ENCODE measurements at places on chromosomes 12 and 14. TPM values are rescaled to one million over a fixed set of nuclear protein-coding genes. Genes with fewer than 3 reads are reported as not detected.

GRCh38 chr12:132344601-132345000 lies 15.2 kb upstream of the GALNT9 start:
- H3K36me3 ChIP-seq: no peaks in the 10 kb centered on the region
- H3K4me1 ChIP-seq: peaks cover 8% of the 10 kb centered on the region
- H3K27me3 ChIP-seq: peaks cover 11% of the 10 kb centered on the region
- no peak overlapping the region for H3K4me3 ChIP-seq

DNA sequence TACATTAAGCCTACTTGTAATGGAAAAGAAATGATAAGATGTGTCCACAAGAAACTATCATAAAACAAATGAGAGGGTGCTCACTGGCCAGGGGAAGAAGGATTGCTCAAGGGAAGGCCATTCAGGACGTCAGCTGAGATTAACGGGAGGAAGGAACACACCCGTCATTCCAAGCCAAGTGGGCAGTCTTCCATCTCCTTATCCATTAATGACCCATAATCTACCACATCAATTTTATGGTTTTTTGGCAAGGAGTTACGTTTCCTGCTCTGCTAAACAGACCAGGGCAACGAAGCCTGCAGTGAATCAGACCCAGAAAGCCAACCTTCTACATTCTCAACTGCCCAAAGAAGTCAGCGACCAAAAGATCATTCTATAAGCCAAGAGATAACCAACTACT lies 25.1 kb downstream of the PRKAB1 start:
- peaks cover 7% of the 10 kb centered on the region for H3K36me3 ChIP-seq
- no peak overlapping the region for H3K4me3 ChIP-seq
- DNase-seq: no peak
- H3K27me3 ChIP-seq: no peaks in the 10 kb centered on the region
- H3K4me1 ChIP-seq: no peaks in the 10 kb centered on the region
- H3K27ac ChIP-seq: no peak overlapping the region

DNA sequence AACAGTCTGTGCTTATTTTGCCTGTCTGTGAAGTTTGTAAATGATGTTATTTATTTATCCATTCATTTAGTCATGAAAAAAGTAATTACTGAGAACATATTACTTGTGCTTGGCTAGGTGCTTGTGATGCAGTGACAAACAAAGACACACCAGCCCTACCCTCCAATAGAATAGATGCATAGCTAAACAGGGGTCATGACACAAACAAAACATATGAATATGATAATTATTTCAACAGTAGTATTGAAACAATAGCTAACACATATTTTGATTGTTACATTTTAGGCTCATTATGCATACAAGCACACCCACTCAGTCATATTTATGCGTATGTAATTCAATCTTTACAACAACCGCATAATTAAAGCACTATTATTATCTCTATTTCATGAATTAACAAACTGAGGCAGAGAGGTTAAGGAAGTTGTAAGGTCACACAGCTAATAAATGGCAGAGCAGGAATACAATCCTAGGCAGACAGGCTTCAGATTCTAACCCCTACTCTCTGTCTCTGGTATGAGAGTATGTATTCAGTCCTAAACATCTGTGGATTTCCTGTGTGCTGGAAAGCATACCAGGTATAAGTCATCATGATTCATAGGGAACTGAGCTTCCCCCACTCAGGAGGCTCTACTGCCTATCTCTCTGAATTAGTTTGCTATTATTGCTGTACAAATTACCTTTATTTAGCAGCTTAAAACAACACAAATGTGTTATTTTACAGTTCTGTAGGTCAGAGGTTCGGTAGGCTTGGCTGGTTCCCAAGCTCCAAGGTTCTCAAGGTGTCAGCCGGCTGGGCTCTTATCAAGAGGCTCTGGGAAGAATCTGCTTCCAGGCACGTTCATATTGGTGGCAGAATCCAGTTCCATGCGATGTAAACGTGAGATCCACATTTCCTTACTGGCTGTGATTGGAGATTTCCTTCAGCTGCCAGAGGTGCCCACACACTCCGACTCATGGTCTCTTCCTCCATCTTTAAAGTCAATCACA lies 509.4 kb downstream of the GALC start:
- H3K27me3 ChIP-seq: no peaks in the 10 kb centered on the region
- no peaks in the 10 kb centered on the region for H3K4me1 ChIP-seq
- H3K36me3 ChIP-seq: no peaks in the 10 kb centered on the region
- no peak overlapping the region for H3K4me3 ChIP-seq
- no peak overlapping the region for H3K27ac ChIP-seq

DNA sequence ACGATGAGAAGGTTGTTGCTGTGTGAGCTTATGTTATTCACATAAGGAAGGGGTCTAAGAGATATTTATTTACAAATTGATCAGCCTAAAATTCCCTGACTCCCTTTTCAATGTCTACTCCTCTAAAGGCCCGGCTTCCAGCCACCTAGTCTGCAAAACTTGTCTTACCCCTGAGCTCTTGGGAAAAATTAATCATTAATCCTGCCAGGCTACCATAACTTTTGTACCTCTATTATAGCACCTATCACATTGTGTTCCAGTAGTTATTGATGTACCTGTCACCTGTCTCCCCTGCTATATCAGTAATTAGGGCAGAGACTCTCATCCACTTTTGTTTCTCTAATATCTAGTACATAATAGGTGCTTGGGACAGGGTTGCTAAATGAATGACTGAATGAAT lies 29.3 kb upstream of the FRS2 start:
- H3K36me3 ChIP-seq: no peaks in the 10 kb centered on the region
- no peak for DNase-seq
- no peaks in the 10 kb centered on the region for H3K27me3 ChIP-seq
- no peaks in the 10 kb centered on the region for H3K4me1 ChIP-seq
- no peak overlapping the region for H3K4me3 ChIP-seq

DNA sequence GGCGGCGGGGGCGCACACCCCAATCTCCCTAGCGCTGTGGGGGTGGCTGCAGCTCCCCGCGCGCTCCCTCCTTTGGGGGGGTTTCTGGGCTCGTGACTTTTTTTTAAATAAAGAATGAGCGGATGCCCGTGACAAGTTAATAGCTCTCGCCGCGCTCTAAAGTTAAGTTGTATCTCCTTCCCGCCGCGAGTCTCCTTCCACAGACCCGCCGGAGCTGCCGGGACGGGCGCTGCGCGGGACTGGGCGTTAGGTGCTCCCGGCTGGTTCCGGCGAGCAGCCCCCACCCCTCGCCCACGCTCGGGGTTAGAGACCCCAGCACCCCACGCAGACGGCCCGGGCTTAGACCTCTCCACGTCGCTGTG lies 82.6 kb upstream of the HMGA2 start:
- no peak overlapping the region for H3K27ac ChIP-seq
- H3K27me3 ChIP-seq: peaks cover 24% of the 10 kb centered on the region
- peak overlapping the region; percentile 72 for H3K4me3 ChIP-seq
- no peaks in the 10 kb centered on the region for H3K36me3 ChIP-seq
- H3K4me1 ChIP-seq: peaks cover 15% of the 10 kb centered on the region
- DNase-seq: peak; percentile 12

DNA sequence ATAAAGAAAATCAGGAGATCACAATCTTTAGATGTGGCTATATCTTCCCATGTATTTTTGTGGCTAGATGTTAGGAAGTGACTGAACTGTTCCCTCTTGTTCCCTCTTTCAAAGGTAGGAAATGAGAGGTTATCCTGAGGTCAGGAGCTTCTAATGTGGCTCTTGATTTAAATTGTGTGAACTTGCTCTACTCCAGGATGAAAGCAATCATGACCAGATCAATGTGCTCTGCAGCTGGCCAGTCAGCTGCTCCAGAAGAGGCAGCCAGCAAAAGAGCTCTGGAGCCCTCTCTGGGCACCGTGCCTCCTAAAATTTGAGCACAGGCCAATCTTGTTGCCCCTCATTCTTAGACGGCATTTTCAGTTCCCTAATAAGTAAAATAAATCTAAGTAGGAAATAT lies 32.0 kb downstream of the CDK17 start:
- H3K4me3 ChIP-seq: no peak overlapping the region
- H3K4me1 ChIP-seq: peaks cover 70% of the 10 kb centered on the region
- no peak for DNase-seq
- H3K36me3 ChIP-seq: peaks cover 7% of the 10 kb centered on the region

DNA sequence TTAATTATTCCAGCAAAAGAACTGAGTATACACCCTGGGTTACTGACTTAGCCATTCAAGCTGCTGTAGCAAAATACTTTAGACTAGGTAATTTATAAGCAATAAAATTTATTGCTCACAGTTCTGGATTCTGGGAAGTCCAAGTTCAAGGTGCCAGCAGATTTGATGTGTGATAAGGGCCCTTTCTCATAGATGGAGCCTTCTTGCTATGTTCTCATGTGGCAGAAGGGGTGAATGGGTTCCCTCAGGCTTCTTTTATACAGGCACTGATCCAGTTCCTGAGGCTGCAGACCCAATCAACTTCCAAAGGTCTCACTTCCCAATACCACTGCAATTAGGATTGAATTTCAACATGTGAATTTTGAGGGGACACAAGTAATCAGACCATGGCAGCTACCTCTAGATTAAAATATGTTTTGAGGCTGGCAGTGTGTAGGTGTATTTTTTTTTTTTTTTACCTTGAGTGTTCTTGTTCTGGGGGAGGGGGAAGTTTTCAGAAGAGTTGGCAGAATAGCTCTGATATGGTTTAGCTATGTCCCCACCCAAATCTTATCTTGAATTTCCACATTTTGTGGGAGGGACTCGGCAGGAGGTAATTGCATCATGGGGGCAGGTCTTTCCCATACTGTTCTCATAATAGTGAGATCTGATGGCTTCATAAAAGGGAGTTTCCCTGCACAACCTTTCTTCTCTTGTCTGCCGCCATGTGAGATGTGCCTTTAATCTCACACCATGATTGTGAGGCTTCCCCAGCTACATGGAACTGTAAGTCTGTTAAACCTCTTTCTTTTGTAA lies 178.2 kb downstream of the RASSF9 start:
- DNase-seq: no peak
- no peak overlapping the region for H3K27ac ChIP-seq
- H3K4me1 ChIP-seq: no peaks in the 10 kb centered on the region
- no peaks in the 10 kb centered on the region for H3K36me3 ChIP-seq
- H3K27me3 ChIP-seq: no peaks in the 10 kb centered on the region

DNA sequence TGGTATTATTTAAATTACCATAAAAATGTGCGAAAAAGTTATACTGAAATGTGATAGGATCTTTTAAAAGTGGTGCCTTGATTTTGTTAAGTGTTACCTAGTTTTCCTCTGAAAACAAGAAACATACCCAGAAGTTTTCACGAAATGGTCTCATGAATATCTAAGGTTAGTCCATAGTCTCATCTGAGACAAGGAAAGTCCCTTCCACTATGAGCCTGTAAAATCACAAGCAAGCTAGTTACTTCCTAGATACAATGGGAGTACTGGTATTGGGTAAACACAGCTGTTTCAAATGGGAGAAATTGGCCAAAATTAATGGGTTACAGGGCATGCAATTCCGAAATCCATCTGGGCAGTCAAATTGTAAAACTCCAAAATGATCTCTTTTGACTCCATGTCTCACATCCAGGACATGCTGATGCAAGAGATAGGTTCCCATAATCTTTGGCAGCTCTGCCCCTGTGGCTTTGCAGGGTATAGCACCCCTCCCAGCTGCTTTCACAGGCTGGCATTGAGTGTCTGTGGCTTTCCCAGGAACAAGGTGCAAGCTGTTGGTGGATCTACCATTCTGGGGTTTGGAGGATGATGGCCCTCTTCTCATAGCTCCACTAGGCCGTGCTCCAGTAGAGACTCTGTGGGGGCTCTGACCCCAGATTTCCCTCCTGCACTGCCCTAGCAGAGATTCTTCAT lies 271.4 kb downstream of the NAV3 start:
- H3K4me1 ChIP-seq: no peaks in the 10 kb centered on the region
- no peak overlapping the region for H3K27ac ChIP-seq
- H3K27me3 ChIP-seq: no peaks in the 10 kb centered on the region
- no peak overlapping the region for H3K4me3 ChIP-seq
- no peak for DNase-seq

DNA sequence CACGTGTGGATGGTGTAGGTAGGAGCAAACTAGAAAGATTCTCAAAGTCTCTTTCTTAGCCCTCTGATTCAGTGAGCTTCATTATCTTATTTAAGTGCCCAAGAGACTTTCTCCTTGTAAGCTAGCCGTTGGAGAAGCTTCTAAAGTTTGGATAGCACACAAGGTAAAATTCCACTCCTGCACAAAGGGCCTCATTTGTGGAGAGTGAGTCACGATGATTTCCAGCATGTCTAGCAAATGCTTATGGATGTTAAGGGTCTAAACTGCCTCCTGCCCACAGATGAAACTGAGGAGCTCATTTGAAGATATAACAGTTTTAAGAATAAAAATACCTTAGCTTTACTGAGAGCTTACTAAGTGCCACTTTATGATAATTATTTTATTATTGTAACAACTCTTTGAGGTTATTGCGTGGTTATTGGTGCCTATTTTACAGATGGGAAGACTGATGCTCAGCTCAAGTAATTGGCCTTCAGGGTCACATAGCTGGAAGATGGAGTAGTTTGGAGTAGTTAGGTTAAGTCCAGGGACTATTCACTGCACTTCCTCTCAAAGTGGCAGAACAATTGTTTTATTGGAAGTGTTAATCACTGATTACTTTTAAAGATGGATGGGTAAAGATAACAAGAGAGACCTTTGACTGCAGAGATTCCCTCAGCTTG lies 78.7 kb upstream of the HIF1A start:
- no peak overlapping the region for H3K4me3 ChIP-seq
- peaks cover 50% of the 10 kb centered on the region for H3K4me1 ChIP-seq
- H3K36me3 ChIP-seq: peaks cover 3% of the 10 kb centered on the region
- no peak for DNase-seq

- no peaks in the 10 kb centered on the region for H3K36me3 ChIP-seq
- H3K4me3 ChIP-seq: no peak overlapping the region
- H3K4me1 ChIP-seq: no peaks in the 10 kb centered on the region
- DNase-seq: no peak
- H3K27me3 ChIP-seq: no peaks in the 10 kb centered on the region
- H3K27ac ChIP-seq: no peak overlapping the region
Measured at GRCh38 chr12:82973592-82973991, 286.9 kb downstream of the TMTC2 start.

DNA sequence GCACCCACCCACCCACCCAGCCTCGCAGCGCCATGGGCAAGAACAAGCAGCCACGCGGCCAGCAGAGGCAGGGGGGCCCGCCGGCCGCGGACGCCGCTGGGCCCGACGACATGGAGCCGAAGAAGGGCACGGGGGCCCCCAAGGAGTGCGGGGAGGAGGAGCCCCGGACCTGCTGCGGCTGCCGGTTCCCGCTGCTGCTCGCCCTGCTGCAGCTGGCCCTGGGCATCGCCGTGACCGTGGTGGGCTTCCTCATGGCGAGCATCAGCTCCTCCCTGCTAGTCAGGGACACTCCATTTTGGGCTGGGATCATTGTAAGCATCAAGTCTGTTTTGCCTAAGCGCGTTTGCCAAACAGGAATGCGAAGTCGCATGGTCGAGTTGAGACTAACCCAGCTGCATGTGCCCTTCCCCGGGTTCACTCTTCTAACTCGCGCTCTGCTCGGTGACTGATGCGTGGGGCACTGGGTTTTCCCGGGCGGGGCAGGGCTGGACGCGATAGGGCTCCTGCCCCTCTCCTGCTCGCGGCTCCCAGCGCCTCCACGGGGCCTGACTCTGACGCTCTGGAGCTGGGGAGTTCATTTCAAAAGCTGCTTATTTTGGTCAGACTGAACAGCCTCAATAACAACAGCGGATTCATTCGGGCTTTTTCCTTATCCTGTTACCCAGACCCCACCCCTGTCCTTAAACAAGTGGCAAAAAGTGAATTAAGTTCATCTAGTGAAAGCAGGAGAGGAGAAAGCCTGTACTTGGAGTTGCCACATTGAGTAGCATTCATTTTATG lies 458 bp downstream of the SSPN start:
- H3K36me3 ChIP-seq: no peaks in the 10 kb centered on the region
- peak overlapping the region; percentile 67 for H3K4me3 ChIP-seq
- H3K27me3 ChIP-seq: peaks cover 46% of the 10 kb centered on the region
- peak; percentile 6 for DNase-seq
- H3K4me1 ChIP-seq: peaks cover 2% of the 10 kb centered on the region
- no peak overlapping the region for H3K27ac ChIP-seq

ARMH4 gene
- total RNA-seq: not detected

KLRK1 gene
- 112 TPM for total RNA-seq

VRTN gene
- not detected for total RNA-seq

ADGRD1 gene
- 0.65 TPM for total RNA-seq

PTHLH gene
- total RNA-seq: not detected

ASPG gene
- not detected for total RNA-seq

RBP5 gene
- total RNA-seq: not detected

All from activated CD8-positive, alpha-beta T cell treated with anti-CD3 and anti-CD28 coated beads for 36 hours (primary cell).